Hair follicular keratinocyte (primary cell): ENCODE measurements at places on chromosomes 16 and 17. TPM values are rescaled to one million over a fixed set of nuclear protein-coding genes. Genes with fewer than 3 reads are reported as not detected.

ABCA3 gene
- total RNA-seq, result 0.16 TPM in 1 of 2 replicates, not detected in the other

GOSR2 gene
- 26.1 and 27.2 TPM in 2 replicates for total RNA-seq

RNF227 gene
- 2.6 and 5.9 TPM in 2 replicates for total RNA-seq

CNGB1 gene
- total RNA-seq, result 2.7 and 3.5 TPM in 2 replicates

FSCN2 gene
- not detected in 2 replicates for total RNA-seq

ADAM11 gene
- total RNA-seq, result 0.08 TPM in 2 replicates

CYGB gene
- total RNA-seq, result 44.7 and 52.3 TPM in 2 replicates

KRT33B gene
- total RNA-seq, result 0.47 TPM in 1 of 2 replicates, not detected in the other

FTSJ3 gene
- total RNA-seq, result 45.0 and 48.1 TPM in 2 replicates

FBXO39 gene
- total RNA-seq, result 3.2 and 9.3 TPM in 2 replicates

ZCCHC14 gene
- 2.9 and 3.0 TPM in 2 replicates for total RNA-seq

RAMP2 gene
- total RNA-seq, result 2.3 TPM in 1 of 2 replicates, not detected in the other

ZNF750 gene
- total RNA-seq, result 0.08 and 0.70 TPM in 2 replicates

CES3 gene
- total RNA-seq, result 0.78 and 0.99 TPM in 2 replicates

CRYBA1 gene
- total RNA-seq, result not detected in 2 replicates

SMIM5 gene
- total RNA-seq, result not detected in 2 replicates

PITPNM3 gene
- 9.1 and 16.4 TPM in 2 replicates for total RNA-seq

CDH5 gene
- 0.08 TPM in 1 of 2 replicates, not detected in the other for total RNA-seq
